ENCODE measurements at places on chromosomes 13 and 19.

- peak; percentile 75 for DNase-seq
These were observed 108.6 kb upstream of the DOCK9 start for GRCh38 chr13:99086267-99087097.

DNA sequence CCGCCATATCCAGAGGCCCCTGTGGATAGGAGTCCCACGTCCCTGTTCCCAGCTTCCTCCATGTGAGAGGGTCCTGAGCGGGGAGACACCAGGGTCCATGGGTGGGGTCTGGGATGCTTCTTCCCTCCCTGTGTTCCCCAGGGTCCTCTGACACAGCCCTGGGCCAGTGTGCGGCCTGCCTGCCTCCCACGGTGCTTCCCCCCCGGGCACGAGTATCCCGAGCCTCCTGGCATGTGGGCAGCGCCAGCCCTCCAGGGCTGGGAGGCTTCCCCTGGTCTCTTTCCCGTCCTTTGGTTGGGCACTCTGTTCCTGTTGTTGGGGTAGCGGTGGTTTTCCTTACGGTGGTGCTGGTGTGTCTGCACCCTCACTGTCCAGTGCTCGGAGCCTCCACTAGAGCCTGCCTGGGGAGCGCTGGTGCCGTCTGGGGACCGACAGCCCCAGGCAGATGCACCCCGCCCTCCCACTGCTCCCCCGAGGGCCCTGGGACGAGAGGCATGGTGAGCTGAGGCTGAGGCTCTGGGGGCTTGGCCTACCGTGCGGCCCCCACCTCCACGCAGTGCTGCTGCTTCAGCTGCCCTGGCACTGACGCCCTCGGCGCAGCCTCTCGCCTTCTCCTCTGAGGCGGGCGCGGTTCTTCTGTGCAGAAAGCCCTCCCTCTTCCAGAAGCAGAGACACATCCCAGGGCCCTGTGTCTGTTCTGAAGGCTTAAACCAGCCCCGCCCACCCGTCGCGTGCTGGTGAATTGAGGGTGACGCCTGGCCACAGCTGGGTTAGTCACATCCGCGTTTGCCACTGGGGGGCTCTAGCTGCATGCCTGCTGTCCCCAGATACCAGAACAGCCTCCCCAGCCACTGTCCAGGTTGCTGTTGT, 27.9 kb downstream of the PLEKHJ1 start:
- peak; percentile 58 for DNase-seq

DNA sequence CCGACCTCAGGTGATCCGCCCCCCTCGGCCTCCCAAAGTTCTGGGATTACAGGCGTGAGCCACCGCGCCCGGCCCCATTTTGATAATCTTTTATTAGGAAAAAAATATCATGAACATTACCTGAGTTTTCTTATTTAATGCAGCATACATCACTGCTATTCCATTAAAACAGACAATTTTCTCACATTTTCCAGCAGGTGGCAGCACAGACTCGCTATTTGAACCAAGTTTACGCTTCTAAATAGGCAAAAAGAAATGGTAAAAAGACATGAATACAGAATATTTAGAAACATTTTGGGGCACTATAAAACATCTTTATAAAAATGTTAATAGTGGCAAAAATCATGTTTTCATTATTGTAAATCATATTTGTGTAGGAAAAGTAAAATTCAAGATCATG, 903.1 kb downstream of the SLITRK6 start:
- DNase-seq, result peak; percentile 35

DNA sequence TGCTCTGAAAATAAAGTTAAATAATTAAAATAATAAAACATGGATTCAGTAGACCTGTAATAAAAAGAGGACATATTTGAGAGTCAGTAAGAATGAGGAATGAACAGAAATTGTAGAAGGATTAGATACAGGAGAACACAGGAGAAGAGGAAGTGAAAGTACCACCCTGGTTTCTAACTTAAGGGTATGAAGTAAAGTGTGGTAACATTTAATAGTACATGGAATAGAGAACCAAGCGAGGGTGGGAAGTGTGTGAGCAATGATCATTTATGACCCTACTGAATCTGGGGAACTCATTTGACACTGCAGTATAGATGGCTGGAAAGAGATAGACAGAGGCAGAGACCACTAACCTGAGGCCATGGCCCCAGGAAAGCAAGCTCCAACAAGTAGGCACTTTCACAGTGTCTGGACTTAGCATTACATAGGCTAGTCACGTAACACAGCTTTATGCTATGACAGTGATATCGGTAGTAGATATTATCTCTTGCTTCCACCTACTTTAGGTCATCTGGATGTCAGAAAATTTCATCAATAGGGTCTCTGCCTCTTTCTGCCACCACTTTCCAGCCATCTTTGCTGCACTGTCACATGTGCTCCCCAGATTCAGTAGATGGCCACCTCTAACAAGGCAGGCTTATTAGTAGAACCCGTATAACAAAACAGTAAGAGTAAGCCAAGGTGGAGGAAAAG, 633.9 kb upstream of the MIR17HG start:
- no peak for DNase-seq

Data from GM10248 (cell line).